ENCODE measurements at places on chromosomes 6 and 20.

- no peak for DNase-seq
Observed at GRCh38 chr6:118589186-118589585, 41.1 kb downstream of the PLN start.

DNA sequence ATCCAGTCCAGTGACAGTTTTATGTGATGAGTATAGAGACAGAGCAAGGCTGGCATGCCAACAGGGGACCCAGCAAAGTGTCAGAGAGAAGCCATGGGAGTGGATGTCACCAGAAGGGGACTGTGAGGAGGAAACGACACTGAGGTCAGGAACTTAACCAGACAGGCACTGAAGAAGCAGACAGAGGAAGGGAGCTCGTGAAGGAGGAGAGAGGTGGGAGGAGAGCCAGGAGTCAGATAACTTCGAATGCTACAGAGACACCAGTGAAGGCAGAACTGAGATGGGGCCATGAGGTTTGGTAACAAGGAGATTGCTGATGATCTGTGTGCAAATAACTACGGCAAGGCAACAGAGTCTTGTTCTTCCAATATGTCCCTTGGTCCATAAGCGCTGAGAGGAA lies 211.1 kb upstream of the FOXA2 start:
- DNase-seq = no peak

DNA sequence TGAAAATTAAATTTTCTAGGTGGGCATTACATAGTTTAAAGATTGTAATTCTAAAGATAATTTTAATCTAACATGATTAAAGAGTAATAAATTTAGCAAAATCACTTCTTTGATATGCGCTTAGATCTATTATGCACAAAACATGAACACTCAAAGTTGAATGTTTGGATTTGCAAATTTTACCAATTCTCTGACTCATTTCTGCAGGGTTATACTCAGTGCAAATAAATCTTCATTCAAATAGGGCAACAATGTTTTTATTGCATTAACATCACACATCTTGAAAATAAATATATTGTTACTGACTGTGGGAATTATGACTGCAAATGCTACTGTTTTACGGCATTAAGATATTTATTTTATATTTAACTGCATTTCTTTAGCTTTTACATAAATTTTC lies 110.7 kb downstream of the OGFRL1 start:
- no peak for DNase-seq

DNA sequence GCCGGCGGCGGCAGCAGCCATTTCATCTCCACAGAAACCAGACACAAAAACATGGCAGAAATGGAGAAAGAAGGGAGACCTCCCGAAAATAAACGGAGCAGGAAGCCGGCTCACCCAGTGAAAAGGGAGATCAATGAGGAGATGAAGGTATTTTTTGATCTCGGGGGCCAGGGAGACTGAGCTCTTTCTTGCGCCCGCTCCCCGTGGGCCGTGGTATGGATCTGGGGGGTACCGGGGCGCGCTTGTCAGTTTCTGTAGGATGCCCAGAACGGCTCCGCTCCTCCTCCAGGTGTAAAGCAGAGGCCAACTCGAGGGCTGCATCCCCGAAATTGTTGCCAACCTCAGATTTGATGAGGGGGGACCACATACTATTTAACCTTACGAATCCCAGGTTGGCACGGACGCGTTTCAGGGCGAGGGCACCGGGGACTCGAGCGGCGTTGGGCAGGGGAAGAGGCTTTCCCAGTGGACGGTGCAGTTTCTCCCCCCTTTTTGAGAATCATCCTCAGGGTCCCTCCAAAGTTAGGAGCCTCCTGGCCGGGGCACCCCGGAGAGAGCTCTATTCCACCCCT lies 735 bp downstream of the SOBP start:
- no peak for DNase-seq

- DNase-seq = no peak
Observed at GRCh38 chr6:102126488-102126887, 733.0 kb downstream of the GRIK2 start.

DNA sequence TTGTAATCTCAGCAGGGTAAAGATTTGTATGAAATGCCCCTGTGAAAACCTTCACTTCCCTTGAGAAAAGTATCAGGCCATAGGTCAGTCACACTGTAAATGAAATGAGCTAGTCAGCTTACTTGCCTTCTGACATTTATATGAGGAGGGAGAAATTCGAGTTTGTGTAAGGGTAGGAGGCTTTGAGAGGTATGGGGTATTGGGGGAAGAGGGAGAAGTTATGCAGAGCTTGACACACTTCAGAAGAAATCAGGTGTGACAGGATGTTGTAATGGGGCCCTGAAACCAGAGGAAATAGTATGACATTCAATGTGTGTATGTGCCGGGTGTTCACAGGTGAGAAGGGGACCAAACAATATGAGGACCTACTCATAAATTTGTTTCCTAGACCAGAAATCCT lies 64.2 kb upstream of the CCN6 start:
- no peak for DNase-seq

- no peak for DNase-seq
Observed at GRCh38 chr6:39952167-39952566, 17.9 kb upstream of the MOCS1 start.

GRCh38 chr6:155033021-155033791 lies 38.1 kb downstream of the TIAM2 start:
- no peak for DNase-seq

- DNase-seq = no peak
Observed at GRCh38 chr6:133191323-133191722, 49.8 kb upstream of the EYA4 start.

All from A549 (cell line).